ENCODE measurements at places on chromosomes 5 and 9. TPM values are rescaled to one million over a fixed set of nuclear protein-coding genes. Genes with fewer than 3 reads are reported as not detected.

GMCL2 gene
- not detected for total RNA-seq

ZDHHC11B gene
- under 0.01 TPM for total RNA-seq

GPR151 gene
- not detected for total RNA-seq

DMRT3 gene
- not detected for total RNA-seq

CCDC183 gene
- total RNA-seq = 0.26 TPM

IGFBPL1 gene
- total RNA-seq = not detected

PCA3 gene
- total RNA-seq = 0.65 TPM

ABO gene
- not detected for total RNA-seq

ANKDD1B gene
- 0.78 TPM for total RNA-seq

ANKRD20A1 gene
- not detected for total RNA-seq

TXN gene
- total RNA-seq = 608 TPM

NMRK1 gene
- 18.9 TPM for total RNA-seq

BTNL3 gene
- not detected for total RNA-seq

SLC28A3 gene
- 0.76 TPM for total RNA-seq

PCDHA9 gene
- 0.26 TPM for total RNA-seq

ZNF782 gene
- 7.6 TPM for total RNA-seq

NOL8 gene
- 41.4 TPM for total RNA-seq

MORN5 gene
- total RNA-seq = not detected

LNPEP gene
- total RNA-seq = 67.6 TPM

ORM2 gene
- not detected for total RNA-seq

Measured in articular chondrocyte of knee joint (primary cell).